Skin of body (tissue), 3 donors: ENCODE measurements at places on chromosomes 7 and 10.

- no peak for DNase-seq
These were observed 4.4 kb downstream of the PSPH start for GRCh38 chr7:56046721-56047445.

DNA sequence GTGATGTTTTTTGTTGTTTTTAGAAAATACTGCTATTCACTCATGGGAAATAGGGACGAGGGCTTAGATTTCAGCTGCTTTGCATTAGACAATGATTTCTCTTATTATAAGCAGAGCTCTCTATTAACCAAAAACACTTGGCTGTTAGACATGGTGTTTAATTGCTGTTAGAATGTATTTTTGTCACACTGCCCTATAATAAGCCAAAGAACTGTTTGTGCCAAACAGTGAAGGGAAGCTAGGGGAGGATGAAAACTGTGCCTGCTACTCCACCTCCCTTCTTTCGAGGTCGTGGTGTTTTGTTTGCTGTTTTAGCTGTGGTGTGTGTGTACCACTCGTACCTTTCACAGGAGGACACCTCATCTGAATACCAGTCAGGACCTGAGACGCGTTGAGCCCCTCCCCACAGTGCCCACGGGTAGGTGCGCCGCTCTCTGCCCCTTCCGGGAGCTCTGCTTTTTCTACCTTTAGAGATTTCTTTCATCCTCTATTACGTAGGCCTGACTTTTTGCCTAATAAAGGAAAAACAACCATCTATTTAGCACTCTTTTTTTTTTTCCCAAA lies 57.9 kb downstream of the CUX1 start:
- DNase-seq = peak; percentile 46

- DNase-seq = no peak
These were observed 107.0 kb upstream of the INSIG1 start for GRCh38 chr7:155190688-155191087.

GRCh38 chr10:100469756-100470155 lies 6.9 kb downstream of the WNT8B start:
- no peak for DNase-seq

DNA sequence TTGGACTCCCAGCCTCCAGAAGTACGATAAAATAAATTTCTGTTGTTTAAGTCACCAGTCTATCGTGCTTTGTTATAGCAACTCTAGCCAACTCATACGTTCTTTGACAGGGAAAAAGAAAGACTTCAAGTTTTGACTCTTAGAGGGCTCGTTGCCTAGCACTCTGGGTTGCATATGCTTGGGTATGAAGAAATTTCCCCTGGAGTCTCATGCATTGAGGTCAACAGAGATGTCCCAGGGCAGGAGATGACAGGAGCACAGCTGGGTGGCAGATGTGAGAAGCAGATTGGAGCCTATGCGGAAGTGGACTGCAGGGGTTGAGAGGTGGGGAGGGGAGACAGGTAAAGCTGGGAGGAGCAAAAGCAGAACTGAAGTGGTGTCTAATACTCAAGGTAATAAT lies 63.3 kb upstream of the JAZF1 start:
- DNase-seq = no peak

DNA sequence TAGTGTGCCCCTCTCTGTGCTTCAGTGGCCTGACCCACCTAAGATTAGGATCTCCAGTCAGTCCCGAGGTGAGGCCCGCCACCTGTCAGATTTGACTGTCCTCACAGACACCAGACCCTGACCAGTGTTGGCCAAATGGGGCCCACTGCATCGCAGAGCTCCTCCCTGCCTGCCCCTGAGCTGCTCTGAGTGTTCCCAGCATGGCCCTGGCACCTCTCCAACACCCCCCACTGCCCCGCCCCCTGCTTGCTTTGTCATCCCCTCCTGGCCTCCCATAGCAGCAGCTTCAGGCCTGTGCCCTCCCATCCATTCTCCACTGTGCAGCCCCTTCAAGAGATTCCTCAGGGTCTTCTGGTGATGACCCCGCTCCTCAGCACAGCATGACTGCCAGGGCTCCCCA lies 67.6 kb downstream of the C10orf120 start:
- no peak for DNase-seq
